ENCODE measurements at places on chromosomes 12 and 14. TPM values are rescaled to one million over a fixed set of nuclear protein-coding genes. Genes with fewer than 3 reads are reported as not detected.
A peak's percentile ranks its signal among the peaks of the same experiment; 100 is the strongest.

GRCh38 chr14:96224480-96225096, 19.9 kb downstream of the BDKRB2 start:
- no peak overlapping the region for H3K4me3 ChIP-seq
- no peak for DNase-seq
- H3K36me3 ChIP-seq = no peaks in the 10 kb centered on the region
- H3K27me3 ChIP-seq = no peaks in the 10 kb centered on the region

DNA sequence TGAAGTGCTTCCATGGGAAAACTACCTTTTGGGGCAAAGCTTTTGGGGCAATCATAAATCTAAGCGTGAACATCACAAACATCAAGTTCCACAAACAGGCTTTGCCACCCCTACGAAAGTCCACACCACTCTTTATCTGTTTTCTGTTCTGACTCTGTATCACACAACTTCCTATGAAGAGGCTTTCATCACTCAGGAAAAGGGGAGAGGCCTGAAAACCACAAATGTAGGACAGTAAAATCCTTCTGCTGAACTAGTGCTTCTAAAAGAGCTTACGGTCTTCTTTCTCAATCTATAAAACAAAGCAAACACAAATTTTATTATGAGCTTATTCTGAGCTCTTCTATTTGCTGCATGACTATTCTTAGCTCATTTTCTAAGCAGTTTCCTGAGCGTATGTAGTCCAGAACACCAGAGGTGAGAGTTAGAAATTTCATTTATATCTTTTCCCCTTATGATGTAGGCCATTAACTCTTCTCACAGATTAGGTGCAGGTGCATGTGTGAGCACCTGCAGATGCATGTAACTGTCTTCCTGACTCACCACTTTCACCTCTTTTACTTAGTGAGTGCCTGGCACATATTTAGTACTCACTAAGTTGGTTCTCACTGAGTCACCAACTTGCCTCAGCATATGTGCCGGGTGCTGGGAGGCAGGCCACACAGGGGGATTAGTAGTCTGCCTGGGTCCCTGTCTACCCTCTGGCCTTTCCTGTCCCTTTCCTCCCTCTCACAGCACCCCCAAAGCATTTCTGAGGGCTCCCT, 32.9 kb upstream of the SYCP3 start:
- no peaks in the 10 kb centered on the region for H3K27me3 ChIP-seq
- no peak for DNase-seq
- no peaks in the 10 kb centered on the region for H3K36me3 ChIP-seq
- no peaks in the 10 kb centered on the region for H3K4me1 ChIP-seq

DNA sequence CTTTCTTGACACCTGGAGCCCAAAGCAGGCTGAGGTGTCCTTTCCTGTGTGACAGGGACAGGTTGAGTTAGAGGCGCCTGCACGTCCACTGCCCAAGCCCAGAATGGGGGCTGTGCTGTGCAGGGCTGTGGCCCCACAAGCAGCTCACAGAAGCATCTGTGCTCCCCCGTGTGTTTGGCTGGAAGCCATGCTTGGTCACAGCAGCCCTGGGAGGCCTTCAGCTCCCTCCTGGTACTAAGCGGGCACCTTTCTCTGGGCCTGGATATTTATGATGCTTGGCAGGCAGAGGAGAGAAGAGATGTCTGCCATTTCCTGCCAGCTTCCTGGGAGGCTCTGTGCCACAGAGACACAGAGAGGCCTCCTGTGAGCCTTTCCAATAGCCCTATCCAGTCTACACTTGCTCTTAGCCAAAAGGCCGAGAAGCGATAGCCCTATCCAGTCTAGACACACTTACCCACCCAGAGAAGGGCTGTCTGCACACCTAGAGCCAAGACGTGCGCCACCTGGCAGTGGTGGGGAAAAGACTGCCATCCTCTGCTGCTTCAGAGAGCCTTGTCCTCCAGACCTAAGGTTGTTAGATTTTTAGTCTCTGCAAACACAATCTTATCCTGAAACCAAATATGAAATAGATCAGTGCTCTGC, 117.4 kb downstream of the GCH1 start:
- H3K36me3 ChIP-seq = no peaks in the 10 kb centered on the region
- no peak overlapping the region for H3K4me3 ChIP-seq
- no peaks in the 10 kb centered on the region for H3K27me3 ChIP-seq
- DNase-seq = peak; percentile 22
- H3K4me1 ChIP-seq = no peaks in the 10 kb centered on the region
- H3K27ac ChIP-seq = no peak overlapping the region

- peaks cover 71% of the 10 kb centered on the region for H3K4me1 ChIP-seq
- no peaks in the 10 kb centered on the region for H3K36me3 ChIP-seq
- H3K27me3 ChIP-seq = no peaks in the 10 kb centered on the region
- no peak for DNase-seq
Measured at GRCh38 chr12:50249464-50250182, 33.7 kb downstream of the LIMA1 start.

GRCh38 chr14:36467332-36467731, 52.7 kb downstream of the NKX2-1 start:
- H3K4me1 ChIP-seq = no peaks in the 10 kb centered on the region
- H3K27me3 ChIP-seq = no peaks in the 10 kb centered on the region
- H3K27ac ChIP-seq = no peak overlapping the region
- no peak overlapping the region for H3K4me3 ChIP-seq

INSM2 gene
- not detected for total RNA-seq

GRCh38 chr12:105469211-105469610, 138.7 kb downstream of the C12orf75 start:
- H3K27me3 ChIP-seq = no peaks in the 10 kb centered on the region
- H3K4me3 ChIP-seq = no peak overlapping the region
- no peak overlapping the region for H3K27ac ChIP-seq
- no peaks in the 10 kb centered on the region for H3K4me1 ChIP-seq
- no peak for DNase-seq

DNAH10 gene
- total RNA-seq = 0.45 TPM

- no peak for DNase-seq
- H3K4me3 ChIP-seq = no peak overlapping the region
- no peaks in the 10 kb centered on the region for H3K36me3 ChIP-seq
- no peak overlapping the region for H3K27ac ChIP-seq
- no peaks in the 10 kb centered on the region for H3K27me3 ChIP-seq
Measured at GRCh38 chr12:10115890-10116289, 14.1 kb downstream of the CLEC7A start.

DNA sequence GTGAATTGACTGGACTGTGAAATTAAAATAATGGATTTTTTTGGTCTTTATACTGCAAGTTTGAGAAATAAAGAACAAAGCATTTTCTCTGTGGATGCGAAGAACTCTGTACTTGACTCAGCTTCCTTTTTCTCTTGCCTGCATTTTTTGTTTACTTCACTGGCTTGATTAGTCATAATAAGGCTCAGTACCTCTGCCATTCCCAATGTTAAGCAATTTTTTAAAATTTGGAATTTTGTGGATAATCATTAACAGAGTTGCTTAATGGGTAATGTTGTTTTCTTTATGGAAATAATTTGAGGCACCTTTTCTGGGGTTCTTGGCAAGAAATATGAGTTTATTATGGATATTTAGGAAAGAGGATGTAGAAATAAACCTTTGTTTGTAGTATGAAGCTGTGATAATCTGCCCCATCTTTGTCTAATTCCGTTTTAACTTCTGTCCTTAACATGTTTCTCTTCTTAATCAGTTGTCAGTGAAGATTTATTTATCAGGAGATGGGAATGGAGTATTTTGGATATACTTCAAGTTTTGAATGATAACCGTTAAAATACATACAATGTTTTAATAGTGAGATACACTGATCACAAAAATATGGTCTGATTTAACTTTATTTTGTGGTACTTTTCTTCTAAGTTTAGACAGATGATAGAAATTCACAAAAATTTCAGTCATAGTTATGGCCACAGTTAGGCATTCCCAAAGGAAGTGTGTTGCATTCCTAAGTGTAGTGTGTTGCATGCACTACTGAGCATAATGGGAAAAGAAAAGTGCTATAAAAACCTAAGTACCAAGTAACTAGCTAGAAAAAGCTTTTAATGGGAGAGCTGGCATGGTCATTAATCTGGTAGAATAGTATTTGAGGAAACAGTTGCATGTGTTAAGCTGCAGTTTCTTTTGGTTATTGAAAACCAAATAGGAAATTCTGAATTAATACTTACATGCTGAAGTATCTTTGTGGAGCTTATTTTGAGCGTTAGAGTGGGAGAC, 27.7 kb downstream of the WNK1 start:
- DNase-seq = no peak
- H3K27me3 ChIP-seq = no peaks in the 10 kb centered on the region
- H3K27ac ChIP-seq = no peak overlapping the region
- no peaks in the 10 kb centered on the region for H3K36me3 ChIP-seq
- no peak overlapping the region for H3K4me3 ChIP-seq

GRCh38 chr14:51478175-51478621, 173.5 kb upstream of the FRMD6 start:
- no peaks in the 10 kb centered on the region for H3K36me3 ChIP-seq
- H3K27ac ChIP-seq = no peak overlapping the region
- H3K27me3 ChIP-seq = no peaks in the 10 kb centered on the region
- peaks cover 5% of the 10 kb centered on the region for H3K4me1 ChIP-seq

Data from Caco-2 (cell line).